Activated CD4-positive, alpha-beta memory T cell treated with anti-CD3 and anti-CD28 coated beads for 36 hours (primary cell): ENCODE measurements at places on chromosomes 11 and 22. TPM values are rescaled to one million over a fixed set of nuclear protein-coding genes. Genes with fewer than 3 reads are reported as not detected.
A peak's percentile ranks its signal among the peaks of the same experiment; 100 is the strongest.

The ARHGAP20 gene
- not detected for total RNA-seq

The FGF19 gene
- total RNA-seq: not detected

DNA sequence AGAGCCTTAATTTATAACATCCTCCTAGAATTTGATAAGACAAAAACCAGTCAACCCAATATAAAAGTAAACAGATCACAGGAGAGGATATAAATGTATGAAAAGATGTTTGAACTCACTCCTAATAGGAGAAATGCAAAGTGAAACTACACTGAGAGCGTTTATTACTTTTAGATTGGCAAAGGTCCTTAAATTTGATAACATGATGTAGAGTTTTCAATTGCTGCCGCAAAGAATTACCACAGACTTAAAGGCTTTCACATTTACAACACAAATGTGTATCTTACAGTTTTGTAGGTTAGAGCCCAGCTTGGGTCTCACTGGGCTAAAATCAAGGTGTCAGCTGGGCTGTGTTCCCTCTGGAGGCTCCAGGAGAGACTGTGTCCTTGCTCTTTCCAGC lies 9.1 kb upstream of the POU2AF2 start:
- peaks cover 23% of the 10 kb centered on the region for H3K27me3 ChIP-seq
- no peak overlapping the region for H3K4me3 ChIP-seq
- H3K4me1 ChIP-seq: no peaks in the 10 kb centered on the region
- no peak overlapping the region for H3K27ac ChIP-seq
- no peak for DNase-seq
- no peaks in the 10 kb centered on the region for H3K36me3 ChIP-seq

DNA sequence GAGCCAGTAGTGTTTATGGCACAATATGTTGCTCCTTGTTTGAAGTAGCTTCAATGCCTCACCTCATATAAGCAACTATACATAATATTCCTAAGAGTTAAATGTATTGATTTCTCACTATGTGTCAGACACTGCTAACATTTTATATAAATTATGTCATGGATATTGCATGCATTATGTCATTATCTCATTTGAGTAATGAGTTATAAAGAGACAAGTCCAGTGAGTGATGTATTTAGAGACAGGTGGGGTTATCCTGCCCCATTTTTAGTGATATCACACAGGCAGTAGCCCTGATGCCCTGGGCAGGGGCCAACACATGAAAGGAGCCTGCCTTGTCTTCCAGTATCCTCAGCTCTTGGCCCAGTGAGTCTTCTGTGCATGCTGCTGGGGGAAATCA lies 247.0 kb upstream of the SESN3 start:
- no peak overlapping the region for H3K4me3 ChIP-seq
- no peaks in the 10 kb centered on the region for H3K4me1 ChIP-seq
- H3K27me3 ChIP-seq: no peaks in the 10 kb centered on the region
- no peaks in the 10 kb centered on the region for H3K36me3 ChIP-seq
- DNase-seq: no peak
- no peak overlapping the region for H3K27ac ChIP-seq

DNA sequence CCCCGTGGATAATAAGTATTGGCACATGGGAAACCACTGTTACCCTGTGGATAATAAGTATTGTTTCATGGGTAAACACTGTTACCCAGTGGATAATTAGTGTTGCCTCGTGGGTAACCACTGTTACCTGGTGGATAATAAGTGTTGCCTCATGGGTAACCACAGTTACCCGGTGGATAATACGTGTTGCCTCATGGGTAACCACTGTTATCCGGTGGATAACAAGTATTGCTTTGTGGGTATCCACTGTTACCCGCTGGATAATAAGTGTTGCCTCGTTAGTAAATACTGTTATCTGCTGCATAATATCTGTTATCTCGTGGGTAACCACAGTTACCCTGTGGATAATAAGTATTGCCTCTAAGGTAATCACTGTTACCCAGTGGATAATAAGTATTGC lies 25.5 kb upstream of the NXPE4 start:
- no peak overlapping the region for H3K27ac ChIP-seq
- no peak overlapping the region for H3K4me3 ChIP-seq
- H3K4me1 ChIP-seq: no peaks in the 10 kb centered on the region
- H3K36me3 ChIP-seq: no peaks in the 10 kb centered on the region

GRCh38 chr11:83600661-83601060 lies 314.5 kb upstream of the CCDC90B start:
- no peak for DNase-seq
- H3K36me3 ChIP-seq: no peaks in the 10 kb centered on the region
- no peaks in the 10 kb centered on the region for H3K27me3 ChIP-seq

GRCh38 chr11:28447226-28447625 lies 339.0 kb downstream of the METTL15 start:
- H3K4me3 ChIP-seq: no peak overlapping the region
- no peaks in the 10 kb centered on the region for H3K27me3 ChIP-seq
- no peak for DNase-seq

DNA sequence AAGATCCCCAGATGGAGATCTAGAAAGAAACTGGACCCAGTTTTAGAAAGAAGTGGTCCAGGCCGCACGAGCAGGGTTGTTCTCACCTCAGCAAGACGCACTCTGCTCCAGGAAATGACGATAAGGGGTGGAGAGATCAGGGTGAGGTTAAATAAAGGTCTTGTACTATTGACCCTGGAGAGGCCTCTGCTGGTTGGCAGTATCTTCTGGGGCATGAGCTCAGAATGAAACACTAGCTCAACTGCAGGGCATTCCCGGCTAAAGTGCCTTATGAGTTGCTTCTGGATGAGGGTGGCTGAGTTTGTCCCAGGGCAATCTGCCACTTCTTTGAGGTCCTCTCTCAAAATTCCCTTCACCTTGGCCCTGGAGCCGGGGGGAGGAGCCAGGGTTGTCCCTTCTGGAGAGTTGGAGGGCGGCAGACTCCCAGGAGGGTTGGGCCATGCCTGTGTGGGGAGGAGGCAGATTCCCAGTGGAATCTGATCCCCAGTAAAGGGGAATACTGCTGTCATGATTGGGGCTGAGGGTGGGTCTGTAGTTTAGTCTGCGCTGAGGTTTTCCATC lies 10.9 kb downstream of the USP2 start:
- H3K27me3 ChIP-seq: peaks cover 24% of the 10 kb centered on the region
- peak; percentile 31 for DNase-seq
- H3K4me3 ChIP-seq: no peak overlapping the region
- H3K27ac ChIP-seq: no peak overlapping the region
- no peaks in the 10 kb centered on the region for H3K36me3 ChIP-seq

DNA sequence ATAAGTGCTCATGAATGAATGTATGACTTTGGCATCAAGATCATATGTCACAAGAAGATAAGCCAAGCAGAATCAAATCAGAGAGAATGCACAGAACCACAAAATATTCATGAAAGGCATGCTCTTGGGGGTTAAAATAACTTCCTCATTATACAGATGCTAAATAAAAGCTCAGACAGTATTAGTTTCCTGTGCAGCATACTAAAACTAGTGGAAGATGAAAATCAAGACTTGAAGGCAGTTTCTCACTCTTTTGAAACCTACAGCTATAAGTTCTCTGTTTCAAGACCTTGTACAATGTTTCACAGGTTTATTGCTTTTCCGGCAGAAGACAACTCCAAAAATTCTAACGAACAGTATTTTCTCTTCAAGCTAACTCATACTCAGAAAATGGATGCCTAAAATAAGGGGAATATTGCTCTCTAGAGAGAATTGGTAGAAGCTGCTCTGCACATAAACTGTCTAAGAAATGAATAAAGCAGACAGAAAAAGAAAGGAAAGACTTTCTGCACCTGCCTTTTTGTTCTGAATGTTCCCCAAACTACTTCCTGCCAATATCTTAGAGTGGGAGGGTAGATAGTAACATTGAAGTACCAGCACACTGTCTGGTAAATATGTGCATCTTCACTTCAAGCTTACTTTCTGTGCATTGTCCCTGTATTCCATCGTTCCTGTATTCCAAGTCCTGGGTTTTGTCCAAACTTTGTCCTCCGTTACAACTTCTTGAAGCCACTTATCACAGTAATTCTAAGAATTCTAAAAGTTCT lies 639.4 kb upstream of the FAT3 start:
- H3K27me3 ChIP-seq: no peaks in the 10 kb centered on the region
- no peaks in the 10 kb centered on the region for H3K36me3 ChIP-seq
- no peak overlapping the region for H3K27ac ChIP-seq
- no peak for DNase-seq
- H3K4me1 ChIP-seq: no peaks in the 10 kb centered on the region
